Kidney (tissue), 22 donors: ENCODE measurements at places on chromosomes 12 and 14.

GRCh38 chr12:119200601-119201000, 21.9 kb downstream of the HSPB8 start:
- DNase-seq: no peak

DNA sequence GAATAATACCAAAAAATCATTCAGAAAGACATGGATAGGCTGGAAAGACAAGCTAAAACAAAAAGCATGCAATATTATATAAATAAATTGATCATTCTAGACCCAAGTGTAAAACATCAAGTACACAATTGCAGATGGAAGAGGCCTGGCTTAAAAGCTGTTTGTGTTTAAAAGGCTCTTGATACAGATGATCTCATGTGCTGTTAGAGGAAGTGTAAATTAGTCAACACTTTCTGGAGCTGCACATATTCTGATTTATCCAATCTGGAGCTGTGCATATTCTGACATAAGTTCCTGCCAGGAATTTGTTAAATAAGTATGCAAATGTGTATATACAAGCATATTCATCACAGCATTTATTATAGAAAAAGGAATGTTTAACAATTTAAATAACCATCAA, 273.1 kb downstream of the RPS29 start:
- no peak for DNase-seq

DNA sequence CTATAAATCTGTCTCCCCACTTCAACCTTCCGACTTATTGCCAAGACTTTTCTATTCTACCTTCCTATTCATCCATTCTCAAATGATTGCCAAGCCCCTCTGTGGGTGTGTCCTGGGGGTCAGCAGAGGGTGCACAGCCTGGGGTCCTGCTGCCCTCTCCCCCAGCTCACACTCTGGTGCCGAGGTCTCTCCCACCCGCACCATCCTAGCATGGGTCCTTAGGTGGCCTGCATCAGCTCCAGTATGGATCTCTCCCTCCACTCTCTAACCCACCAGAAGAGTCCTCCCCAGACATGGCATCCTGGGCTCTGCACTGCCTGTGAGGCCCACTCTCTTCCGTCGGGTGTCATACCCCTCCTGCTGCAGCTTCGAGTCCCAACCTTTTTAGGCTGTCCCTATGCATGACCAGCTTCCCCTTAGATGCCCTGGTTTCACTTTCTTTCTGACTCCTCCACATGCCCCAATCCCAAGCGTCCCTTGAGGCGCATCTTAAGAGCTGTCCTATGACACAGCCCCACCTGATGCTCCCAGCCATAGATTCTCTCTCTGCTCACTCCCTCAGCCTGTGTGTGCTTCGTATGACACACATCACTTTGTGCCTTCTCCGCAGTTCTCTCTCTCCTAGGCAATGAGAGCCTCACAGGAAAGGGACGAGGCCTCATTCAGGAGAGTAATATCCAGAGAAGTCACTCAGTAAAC, 43.9 kb downstream of the GIT2 start:
- no peak for DNase-seq

DNA sequence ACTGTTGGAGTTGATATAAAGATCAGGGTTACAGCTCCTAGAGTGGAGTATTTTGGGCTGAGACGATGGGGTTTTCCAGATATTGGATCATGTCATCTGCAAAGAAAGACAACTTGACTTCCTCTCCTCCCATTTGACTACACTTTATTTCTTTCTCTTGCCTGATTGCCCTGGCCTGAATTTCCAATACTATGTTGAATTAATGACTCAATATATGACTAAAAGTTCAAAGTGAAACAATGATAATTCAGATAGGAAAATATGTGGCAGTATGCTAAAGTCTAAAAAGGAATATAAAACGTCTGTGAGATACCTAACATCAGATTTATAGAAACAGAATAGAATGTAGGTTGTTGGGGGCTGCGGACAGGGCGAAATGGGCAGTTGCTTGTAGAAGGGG, 72.2 kb downstream of the BHLHE41 start:
- DNase-seq: no peak

GRCh38 chr12:83826112-83826511, 1086.5 kb downstream of the SLC6A15 start:
- no peak for DNase-seq
